ENCODE measurements at places on chromosomes 7 and 10.
A peak's percentile ranks its signal among the peaks of the same experiment; 100 is the strongest.

- DNase-seq = peak; percentile 89
Measured at GRCh38 chr10:11684717-11685645, 57.2 kb upstream of the ECHDC3 start.

GRCh38 chr10:86265895-86266259, 100.7 kb downstream of the GRID1 start:
- no peak for DNase-seq

GRCh38 chr10:493391-494148, 195.9 kb downstream of the DIP2C start:
- no peak for DNase-seq

DNA sequence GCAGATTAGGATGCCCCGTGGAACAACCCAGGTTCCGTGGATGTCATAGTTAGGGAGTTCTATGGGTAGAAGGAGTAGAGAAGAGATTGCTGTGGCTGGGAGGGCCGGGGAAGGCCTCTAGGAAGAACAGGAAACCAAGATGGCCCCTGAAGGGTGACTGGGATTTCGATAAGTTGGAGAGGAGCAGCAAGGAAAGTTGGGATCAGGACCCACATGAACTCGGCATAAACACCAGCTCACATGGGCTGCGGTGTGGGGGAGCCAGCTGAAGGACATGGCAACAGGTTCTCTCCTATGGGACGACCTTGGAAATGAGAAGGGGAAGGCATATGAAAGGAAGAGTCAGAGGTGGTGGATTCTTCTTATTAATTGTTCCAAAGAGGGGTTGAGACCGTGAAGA, 333.7 kb upstream of the SHH start:
- no peak for DNase-seq

DNA sequence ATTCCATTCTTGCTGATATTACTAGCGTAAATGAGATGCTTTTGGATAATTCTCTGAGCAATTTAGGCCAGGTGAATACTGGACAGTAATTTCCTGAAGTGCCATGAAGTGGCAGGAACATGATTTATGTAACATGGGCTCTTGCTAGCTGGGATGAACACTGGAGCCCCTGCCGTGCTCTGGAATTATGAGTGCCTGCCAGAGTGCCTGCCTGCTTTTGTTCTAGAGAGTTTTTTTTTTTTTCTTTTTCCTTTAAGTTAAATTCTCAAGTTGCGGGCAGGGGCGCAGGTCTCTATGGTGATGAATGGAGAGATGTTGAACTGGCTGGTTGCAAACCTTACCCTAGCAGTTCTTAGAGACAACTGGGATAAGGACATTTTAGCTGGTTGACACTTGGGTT, 165.9 kb downstream of the AUTS2 start:
- no peak for DNase-seq

- DNase-seq = no peak
Measured at GRCh38 chr7:91251877-91252276, 12.4 kb upstream of the FZD1 start.

GRCh38 chr10:73759512-73760115, 15.4 kb downstream of the SEC24C start:
- DNase-seq = no peak

DNA sequence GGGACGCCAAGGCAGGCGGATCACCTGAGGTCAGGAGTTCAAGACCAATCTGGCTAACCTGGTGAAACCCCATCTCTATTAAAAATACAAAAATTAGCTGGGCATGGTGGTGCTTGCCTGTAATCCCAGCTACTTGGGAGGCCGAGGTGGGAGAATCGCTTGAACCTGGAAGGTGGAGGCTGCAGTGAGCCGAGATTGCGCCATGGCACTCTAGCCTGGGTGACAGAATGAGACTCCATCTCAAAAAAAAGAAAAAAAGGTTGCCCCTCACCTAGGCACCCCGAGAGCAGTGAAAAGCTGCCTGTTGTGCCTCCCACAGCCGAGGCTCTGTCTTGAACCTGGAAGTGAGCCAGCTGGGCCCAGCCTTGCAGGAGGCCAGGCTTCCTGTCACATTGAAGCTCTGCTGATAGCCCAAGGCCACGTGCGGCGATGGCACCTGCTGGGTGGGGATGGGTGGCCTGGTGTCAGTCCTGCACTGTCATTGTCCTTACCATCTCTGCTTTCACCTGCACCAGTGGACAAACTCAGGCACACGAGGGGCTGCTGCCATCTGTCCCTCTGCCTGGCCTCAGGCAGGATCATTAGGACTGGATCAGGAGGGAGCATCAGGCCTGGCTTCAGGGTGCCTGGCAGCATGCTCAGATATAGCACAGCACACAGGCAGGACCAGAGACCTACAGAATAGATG, 37.8 kb downstream of the DNAJB12 start:
- peak; percentile 41 for DNase-seq

- no peak for DNase-seq
Measured at GRCh38 chr10:100829097-100829870, 83.5 kb upstream of the SLF2 start.

DNA sequence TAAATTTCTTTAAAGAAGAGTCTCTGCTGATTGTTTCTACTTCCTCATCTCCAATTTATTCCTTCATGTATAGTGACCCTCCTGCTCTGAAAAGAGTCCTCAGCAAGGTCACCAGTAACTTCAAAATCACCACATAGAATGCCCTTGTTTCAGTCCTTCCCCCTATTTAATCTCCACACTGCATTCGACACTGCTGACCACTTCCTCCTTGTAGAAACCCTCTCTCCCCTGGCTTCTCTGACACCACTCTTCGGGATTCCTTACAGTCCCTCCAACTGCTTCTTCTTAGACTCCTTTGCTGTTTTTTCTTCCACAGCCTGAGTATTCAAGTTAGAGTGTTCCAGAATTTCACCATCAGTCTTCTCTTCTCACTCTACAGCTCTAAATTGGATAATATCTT, 89.5 kb downstream of the VPS41 start:
- DNase-seq = no peak

DNA sequence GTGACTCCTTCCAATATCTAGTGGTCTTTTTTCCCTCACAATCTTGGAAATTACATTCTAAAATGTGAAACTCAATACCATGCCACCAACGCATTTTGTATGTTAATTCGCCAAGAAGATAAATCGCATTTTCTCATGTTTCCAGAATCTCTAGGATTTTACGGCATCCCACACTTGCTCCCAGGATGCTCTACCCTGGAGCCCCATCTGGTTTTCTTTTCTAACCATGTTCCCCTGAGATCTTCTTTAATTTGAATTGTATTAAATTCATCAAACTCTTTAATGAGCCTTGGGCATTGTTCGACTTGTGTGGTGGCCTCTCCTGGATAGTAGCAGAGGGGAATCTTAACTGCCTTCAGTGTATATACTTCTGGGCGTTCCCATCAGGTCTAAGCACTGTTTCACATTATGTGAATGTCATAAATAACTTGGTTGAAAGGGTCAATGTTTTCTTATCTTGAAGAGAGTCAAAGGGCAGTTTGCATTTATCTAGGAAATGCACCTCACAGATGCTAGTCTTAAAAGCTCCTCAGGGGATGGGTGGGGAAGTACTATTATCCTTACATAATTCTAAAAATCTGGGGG, 169.1 kb upstream of the MEOX2 start:
- DNase-seq = no peak

- peak; percentile 29 for DNase-seq
Measured at GRCh38 chr7:102236592-102237287, 49.9 kb upstream of the SH2B2 start.

DNA sequence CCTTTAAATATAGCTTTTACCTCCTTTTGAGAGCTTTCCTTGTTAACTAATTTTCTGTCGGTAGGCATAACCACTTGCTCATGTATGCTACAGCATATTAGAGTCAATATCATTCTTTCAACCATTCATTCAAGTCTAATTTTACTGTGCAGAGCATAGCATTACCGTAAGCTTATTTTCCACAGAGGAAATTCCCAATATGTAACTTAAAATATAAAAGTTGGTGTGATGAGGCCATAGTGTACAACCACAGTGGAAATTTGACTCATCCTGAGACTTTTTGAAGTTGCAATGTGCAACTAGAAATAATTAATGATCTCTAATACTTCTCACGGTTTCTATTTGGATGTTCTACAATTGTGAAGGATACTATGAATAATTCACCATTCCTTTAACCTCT, 80.6 kb upstream of the KLF6 start:
- DNase-seq = peak; percentile 47

DNA sequence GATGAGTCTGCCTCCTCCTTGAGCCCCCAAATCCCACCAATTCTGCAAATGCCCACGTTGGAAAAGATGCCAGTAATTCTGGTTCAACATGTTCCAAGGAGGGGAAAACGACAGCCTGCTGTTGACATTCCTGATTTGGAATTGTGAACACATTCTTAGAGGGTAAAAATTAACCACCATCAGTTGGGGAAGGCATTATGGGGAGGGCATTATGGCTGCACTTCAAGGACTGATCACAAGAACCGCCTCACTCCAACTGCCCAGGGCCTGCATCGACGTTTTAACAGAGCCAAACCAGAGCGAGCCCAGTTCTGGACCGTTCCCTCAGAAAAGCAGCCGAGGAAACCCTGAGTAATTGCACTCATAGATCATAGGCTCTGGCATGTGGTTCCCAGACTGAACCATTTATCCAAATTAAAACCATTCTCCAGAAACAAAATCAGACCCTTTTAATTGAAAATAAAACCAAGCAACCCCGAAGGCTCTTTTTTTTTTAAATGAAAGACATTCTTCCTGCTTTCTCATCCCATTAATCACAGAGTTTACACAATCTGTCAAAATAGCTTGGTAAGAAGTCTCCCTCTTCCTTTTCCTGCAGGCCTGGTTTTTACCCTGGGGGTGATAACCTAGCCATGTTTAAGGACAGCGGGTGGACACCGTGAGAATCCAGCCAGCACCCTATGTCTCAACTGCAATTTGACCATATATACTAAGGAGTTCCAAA, 8.0 kb downstream of the TNS3 start:
- no peak for DNase-seq

- no peak for DNase-seq
Measured at GRCh38 chr10:654647-654996, 34.8 kb downstream of the DIP2C start.

DNA sequence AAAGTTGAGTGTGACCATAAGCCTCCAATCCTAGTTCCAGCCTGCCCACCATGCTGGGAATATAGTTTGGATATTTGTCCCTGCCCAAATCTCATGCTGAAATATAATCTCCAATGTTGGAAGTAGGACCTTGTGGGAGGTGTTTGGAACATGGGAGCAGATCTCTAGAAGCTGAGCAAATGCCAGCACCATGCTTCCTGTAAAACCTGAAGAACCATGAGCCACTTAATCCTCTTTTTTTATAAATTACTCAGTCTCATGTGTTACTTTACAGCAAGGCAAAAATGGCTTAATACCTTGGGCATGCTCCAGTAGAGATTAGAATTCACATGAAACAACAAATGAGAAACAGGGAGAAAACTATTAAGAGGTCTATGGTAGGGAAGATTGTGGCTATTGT, 27.2 kb downstream of the STEAP1 start:
- DNase-seq = no peak

GRCh38 chr10:52232561-52233350, 81.3 kb upstream of the DKK1 start:
- DNase-seq = no peak

DNA sequence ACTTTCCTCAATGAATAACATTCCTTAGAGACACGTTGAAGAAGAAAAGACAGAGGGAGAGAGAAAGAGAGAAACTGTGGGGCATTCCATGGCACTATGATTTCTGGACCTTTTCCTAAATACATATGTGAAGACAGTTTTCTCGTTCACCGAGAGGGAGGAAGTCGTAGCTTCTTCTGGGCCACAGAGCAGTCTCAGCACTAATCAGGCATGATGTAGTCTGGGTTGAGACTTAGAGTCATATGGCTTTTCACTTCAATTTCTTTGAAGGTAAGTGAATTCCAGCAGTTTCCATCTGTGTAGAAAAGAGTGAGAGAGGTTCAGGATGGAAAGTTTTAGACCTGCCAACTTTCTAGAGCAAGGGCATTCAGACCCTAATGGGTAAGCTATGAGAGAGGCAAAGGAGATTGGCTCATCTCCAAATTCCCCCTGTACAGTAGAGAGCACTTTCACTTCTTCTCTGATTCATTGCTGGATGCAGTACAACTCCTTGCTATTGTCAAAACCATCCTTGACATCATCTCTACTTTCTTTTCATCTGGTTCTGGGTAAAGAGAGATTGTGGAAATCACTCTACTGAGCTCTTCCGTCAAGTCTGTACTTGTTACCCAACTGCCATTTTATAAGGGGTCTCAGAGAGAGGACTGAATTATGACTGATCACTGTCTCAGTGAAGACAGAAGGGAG, 31.5 kb upstream of the OR9A4 start:
- DNase-seq = peak; percentile 77

- no peak for DNase-seq
Measured at GRCh38 chr7:84070770-84071169, 123.8 kb downstream of the SEMA3A start.

- DNase-seq = no peak
Measured at GRCh38 chr10:1598393-1599153, 138.8 kb downstream of the ADARB2 start.

DNA sequence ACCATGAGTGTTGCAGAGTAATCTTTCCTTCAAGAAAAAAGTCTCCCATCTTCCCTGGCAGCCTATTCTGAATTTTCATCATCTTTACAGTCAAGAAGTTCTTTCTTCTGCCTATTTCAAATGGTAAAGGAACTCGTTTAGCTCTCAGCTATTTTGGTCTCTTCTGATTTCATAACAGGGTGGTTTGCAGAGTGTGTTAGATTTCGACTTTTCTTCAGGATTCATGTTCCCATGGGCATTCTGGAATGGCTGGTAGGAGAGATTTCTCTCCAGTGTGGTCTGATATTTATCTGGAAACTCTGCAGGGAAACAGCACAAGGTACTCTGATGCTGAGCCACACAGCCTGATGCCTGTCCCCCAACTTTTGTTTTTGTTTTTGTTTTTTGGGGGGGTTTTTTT, 111.1 kb upstream of the FAM171A1 start:
- DNase-seq = no peak

- DNase-seq = no peak
Measured at GRCh38 chr7:106371629-106372028, 86.8 kb upstream of the NAMPT start.

DNA sequence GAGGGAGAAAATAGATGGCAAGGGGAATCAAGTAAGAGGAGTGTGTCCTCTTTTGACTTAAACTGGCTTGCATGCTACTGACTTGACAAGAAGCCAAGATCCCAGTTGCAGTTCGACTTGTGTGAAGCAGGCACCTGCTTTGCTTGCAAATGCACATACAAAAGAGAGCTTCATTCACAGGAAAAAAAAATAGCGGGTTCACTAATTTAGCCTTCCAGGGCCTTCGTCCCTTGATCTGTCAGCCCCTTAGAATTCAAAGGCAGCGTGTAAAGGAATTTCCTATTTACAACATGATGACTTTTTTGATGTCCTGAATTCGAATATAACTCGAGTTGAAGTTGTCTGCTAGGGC, 192.1 kb downstream of the CELF2 start:
- no peak for DNase-seq

- DNase-seq = no peak
Measured at GRCh38 chr10:61052469-61053205, 108.7 kb upstream of the RHOBTB1 start.

DNA sequence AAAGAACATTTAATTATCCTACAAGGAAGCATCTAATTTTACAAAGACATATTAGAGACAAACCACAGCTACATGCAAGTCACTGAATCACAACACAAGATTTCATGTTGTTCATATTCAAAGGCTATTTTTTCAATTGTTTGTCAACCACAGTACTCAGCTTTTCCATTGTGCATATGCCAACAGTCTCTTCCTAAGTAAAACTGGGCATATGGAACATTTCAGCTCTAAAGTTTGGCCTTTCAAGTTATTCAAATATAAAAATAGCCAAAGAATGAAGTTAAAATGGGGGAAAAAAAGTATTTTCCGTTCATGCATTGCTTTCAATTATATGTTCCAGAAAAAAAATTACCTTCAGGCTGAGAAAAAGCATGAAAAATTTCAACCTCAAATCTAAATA, 537.9 kb downstream of the PLXDC2 start:
- no peak for DNase-seq
